ENCODE measurements at places on chromosomes 2 and 18.
A peak's percentile ranks its signal among the peaks of the same experiment; 100 is the strongest.

DNA sequence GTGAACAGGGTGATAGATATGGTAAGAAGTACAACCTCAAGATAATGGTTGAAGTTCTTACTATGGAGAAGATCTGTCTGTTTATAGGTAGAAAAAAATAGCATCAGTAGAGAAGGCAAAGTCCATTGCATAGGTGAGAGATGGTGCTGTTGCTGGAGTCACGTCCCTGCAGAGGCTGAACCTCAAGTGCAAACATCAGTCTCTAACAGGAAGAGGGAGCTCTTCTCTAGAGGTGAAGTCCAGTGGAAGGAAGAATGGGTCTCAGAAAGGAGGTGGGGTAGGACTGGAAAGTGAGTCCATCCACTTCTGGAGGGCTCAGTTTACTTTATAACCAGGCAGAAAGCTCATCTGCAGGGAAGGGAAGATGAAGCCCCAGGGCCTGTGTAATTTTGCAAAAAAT lies 337.7 kb downstream of the MEIS1 start:
- no peak for DNase-seq

- DNase-seq: peak; percentile 11
These were observed 342.8 kb downstream of the DYSF start for GRCh38 chr2:71796174-71796593.

- DNase-seq: no peak
These were observed 69.5 kb downstream of the MYOM1 start for GRCh38 chr18:3150274-3150673.

DNA sequence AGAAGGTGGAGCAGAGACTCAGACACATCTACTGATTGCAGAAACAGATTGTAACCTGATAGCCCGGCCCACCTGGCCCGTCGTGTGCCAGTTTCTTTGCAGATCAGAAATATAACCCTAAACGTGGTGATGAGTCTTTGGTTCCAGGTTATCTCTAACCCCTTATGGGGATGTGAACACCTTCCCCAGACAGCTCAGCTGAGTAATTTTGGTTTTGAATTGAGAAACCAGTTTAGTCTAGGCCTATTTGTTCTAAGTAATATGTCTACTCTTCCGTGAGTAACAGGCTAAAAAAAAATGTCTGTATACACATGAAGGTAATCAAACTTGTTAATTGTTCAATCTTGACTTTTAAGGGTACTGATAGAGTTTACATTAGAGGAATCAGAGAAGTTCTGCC lies 35.7 kb downstream of the RASGRP3 start:
- DNase-seq: no peak

DNA sequence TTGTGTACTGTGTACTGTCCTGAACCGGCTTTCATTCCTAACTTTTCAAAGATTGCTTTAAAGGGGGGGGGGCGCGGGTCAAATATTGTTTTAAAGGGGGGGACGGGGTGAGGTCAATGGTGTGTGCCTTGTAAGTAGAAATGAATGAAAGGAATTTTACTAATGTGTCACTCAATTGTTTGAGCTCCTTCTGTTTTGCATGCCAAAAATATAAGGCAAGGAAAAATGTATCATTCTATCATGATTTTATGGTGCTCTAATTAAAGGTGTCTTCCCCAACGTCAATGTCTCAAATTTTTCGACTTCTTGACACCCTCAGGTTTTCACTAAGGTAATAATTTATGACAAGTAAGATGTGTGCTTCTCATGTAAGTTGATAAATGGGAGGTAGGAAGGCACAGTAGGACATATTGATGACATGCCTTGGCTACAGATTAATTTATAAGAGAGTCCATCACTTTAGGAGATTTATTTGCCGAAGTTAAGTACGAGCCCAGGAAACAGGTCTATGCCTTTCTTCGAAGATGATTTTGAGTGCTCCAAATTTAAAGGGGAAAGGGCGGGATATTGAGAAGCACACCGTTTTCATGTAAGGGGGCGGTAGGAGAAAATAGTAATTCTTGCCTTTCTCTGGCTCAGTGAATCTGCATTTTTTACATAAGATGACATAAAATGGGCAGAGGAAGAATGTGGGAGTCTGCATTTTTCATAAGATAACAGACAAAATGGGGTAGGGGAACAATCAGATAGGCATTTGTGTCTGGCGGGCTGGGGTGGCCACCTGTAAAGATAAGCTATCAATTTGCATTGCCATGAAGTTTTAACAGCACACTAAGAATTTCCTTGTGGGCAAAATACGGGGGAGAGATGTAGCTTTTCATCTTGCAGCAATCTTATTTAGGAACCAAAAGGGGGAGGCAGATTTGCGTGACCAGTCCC lies 1.2 kb upstream of the TRAPPC8 start:
- DNase-seq: no peak

DNA sequence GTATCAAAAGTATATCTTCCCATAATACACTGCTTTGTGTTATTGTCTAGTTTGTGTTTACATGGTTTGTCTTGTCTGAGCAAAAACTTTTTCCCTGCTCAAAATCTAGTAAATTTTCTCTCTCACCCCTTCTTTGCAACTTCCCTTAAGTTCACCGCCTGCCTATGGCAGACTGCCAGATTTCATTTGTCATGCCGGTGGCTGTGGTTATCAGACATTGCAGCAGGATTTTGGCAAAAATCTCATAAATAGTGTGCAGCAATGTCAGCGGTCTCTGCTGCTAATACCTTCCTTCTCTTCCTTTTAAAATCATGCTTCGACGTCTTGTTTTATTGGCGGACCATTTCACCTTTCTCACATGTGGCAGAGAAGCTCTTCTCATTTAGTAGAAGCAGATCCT lies 45.6 kb upstream of the TMEM178A start:
- DNase-seq: peak; percentile 46

DNA sequence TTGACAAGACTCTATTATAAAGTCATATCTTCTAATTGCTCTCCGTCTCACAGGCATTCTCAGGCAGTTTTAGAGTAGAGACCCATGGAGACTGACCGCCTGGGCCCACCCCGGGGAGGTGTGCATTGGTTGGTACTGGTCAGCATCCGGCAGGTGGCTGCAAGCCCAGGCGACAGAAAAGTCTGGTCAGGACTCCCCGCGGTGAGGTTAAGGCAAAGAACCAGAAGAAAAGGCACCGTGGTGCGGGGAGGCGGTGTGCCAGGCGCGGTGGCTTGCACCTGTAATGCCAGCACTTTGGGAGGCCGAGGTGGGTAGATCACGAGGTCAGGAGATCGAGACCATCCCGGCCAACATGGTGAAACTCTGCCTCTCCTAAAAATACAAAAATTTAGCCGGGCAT lies 32.5 kb downstream of the AMER3 start:
- DNase-seq: no peak

GRCh38 chr2:128765811-128766210 lies 447.1 kb upstream of the HS6ST1 start:
- no peak for DNase-seq

- no peak for DNase-seq
These were observed 250.5 kb upstream of the SKOR2 start for GRCh38 chr18:47501946-47502345.

DNA sequence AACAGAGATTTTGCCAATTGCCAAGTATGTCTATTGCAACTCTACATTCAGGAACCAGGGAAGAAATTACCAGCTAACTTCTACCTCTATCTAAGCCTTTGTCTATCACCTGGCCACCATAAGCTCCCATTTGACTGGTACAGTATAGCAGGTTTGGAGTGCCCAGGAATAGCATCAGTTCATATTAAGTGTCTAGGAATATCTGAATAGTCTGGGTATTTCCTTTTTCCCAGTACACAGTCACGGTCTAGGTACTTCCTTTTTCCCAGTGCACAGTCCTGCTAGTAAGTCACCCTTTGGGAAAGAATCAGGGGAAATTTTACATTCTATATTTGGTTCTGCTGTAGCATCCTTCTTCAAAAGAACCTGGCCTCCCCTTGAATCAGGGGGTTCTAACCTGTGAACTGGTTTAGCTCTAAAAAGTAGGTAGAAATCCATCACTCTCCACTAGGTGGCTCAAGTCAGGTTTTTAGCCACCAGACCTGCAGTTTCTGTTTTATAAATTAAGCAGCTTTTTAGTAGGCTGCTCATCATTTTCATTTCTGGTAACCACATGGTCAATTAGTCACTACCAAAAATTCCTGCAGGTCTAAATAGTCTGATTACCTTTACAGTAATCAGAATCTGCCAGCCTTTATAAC lies 49.3 kb upstream of the DNAJC10 start:
- no peak for DNase-seq

DNA sequence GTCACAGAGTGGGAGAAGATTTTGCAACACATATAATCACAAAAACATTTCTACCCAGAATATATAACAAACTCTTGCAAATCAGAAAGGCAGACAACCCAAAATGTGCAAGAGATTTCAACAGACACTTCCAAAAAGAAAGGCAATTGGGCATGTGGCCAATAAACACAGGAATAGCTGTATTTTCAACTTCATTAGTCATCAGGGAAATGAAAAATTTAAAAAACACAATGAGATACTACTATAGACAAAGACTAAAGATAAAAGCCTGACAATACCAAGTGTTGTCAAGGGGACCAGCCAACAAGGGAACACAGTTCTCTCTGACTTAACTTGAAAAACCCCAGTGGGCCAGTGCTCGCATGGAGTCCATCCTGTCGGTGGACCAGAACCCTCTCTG lies 40.5 kb downstream of the MTHFD2 start:
- no peak for DNase-seq

DNA sequence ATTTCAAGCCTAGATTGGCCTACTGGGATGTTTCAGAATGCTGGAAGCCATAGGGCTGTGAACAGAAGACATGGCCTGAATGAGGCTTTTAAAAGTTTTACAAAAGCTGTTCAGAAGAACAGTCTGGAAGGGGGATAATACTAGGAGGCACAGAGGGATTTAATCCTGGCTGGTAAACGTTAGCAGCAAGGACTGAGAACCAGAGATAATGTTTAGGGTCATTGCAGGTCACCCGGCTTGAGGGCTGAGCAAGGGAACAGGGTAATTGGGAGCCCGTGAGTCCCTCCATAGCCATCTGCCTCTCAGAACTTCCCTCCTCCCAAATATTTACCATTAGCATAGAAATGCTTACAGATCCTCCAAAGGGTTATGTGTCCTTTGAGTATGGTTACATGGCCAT lies 765.4 kb downstream of the TMEM182 start:
- DNase-seq: no peak

GRCh38 chr2:155815851-155816250 lies 516.7 kb downstream of the NR4A2 start:
- DNase-seq: peak; percentile 11
